ENCODE measurements at places on chromosomes 7 and 10.
A peak's percentile ranks its signal among the peaks of the same experiment; 100 is the strongest.

GRCh38 chr7:150848561-150849115 is 3.7 kb upstream of the AOC1 start:
- DNase-seq: no peak
- no peaks in the 10 kb centered on the region for H3K36me3 ChIP-seq
- H3K4me3 ChIP-seq: no peak overlapping the region
- no peaks in the 10 kb centered on the region for H3K27me3 ChIP-seq
- no peak overlapping the region for H3K27ac ChIP-seq

- no peak overlapping the region for H3K27ac ChIP-seq
- DNase-seq: no peak
- no peaks in the 10 kb centered on the region for H3K4me1 ChIP-seq
- no peaks in the 10 kb centered on the region for H3K27me3 ChIP-seq
- H3K4me3 ChIP-seq: no peak overlapping the region
Measured at GRCh38 chr7:4136036-4136435, 546.1 kb upstream of the FOXK1 start.

GRCh38 chr10:62171791-62172190 is 96.9 kb downstream of the RTKN2 start:
- no peak overlapping the region for H3K4me3 ChIP-seq
- H3K4me1 ChIP-seq: no peaks in the 10 kb centered on the region
- H3K27ac ChIP-seq: no peak overlapping the region
- H3K36me3 ChIP-seq: no peaks in the 10 kb centered on the region

- no peak for DNase-seq
- peaks cover 11% of the 10 kb centered on the region for H3K4me1 ChIP-seq
- no peaks in the 10 kb centered on the region for H3K27me3 ChIP-seq
- peak overlapping the region; percentile 26 for H3K27ac ChIP-seq
- H3K36me3 ChIP-seq: no peaks in the 10 kb centered on the region
- H3K4me3 ChIP-seq: no peak overlapping the region
Measured at GRCh38 chr7:55565681-55566080, 6.6 kb downstream of the VOPP1 start.

- no peaks in the 10 kb centered on the region for H3K4me1 ChIP-seq
- no peaks in the 10 kb centered on the region for H3K36me3 ChIP-seq
Measured at GRCh38 chr7:158365267-158365666, 222.4 kb downstream of the PTPRN2 start.

- no peaks in the 10 kb centered on the region for H3K27me3 ChIP-seq
- no peak overlapping the region for H3K4me3 ChIP-seq
- no peak for DNase-seq
- no peaks in the 10 kb centered on the region for H3K36me3 ChIP-seq
- H3K27ac ChIP-seq: no peak overlapping the region
- H3K4me1 ChIP-seq: no peaks in the 10 kb centered on the region
Measured at GRCh38 chr7:151207804-151208203, 2.5 kb downstream of the H2BK1 start.

DNA sequence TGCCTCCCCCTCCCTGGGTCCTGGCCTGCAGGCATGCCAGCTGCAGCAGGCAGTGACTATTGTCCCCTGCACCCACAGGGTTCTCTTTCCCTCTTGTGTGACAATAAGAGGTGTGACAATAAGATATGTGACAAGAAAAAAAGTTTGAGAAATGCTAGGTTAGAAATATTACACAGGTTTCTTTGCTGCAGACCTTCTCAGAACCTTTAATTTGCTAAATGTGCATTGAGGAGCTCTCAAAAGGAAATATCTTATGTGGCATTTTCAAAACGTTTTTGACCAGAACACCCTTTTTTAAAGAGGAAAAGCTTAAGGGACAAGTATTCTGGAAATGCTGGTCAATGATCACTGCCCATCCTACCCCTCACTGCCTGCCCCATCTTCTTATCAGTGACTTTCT is 117.5 kb downstream of the COL13A1 start:
- H3K27me3 ChIP-seq: no peaks in the 10 kb centered on the region
- H3K4me1 ChIP-seq: no peaks in the 10 kb centered on the region
- no peaks in the 10 kb centered on the region for H3K36me3 ChIP-seq
- no peak overlapping the region for H3K27ac ChIP-seq
- no peak for DNase-seq

DNA sequence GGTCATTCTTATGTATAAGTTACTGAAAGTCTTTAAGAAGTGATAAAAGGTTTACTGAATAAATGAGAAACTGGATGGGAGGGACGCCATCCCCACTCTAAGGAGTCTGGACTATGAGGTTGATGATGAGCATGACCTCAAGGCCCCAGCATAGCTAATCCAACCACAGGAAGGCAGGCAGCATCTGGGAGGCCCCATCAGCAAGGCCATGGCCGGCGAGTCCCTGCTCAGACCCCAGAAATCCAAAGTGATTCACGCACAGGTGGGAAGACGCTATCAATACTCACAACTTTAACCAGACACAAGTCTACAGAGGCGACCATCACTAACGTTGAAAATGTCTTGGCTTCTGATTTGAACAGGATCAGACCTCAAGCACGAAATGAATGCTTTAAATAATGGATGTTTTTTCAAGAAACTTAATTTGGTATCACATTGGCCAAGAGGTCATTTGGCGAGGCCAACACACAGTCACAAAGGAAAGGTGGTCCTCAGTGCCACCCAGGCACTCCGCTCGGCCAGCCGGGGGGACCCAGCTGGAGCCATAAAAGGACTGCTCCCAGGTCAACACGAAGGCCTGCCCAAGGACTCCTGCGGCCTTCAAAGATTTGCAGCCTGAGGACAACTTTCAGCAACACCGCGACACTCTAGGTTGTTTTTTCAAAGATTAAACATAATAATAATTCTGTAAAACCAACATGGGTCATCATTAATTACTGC is 228.5 kb downstream of the PTPRN2 start:
- no peaks in the 10 kb centered on the region for H3K27me3 ChIP-seq
- no peak overlapping the region for H3K4me3 ChIP-seq
- peak; percentile 27 for DNase-seq
- H3K36me3 ChIP-seq: no peaks in the 10 kb centered on the region
- H3K27ac ChIP-seq: no peak overlapping the region

- H3K27me3 ChIP-seq: no peaks in the 10 kb centered on the region
- H3K4me1 ChIP-seq: no peaks in the 10 kb centered on the region
- no peak overlapping the region for H3K4me3 ChIP-seq
- DNase-seq: no peak
- no peak overlapping the region for H3K27ac ChIP-seq
Measured at GRCh38 chr10:83816942-83817341, 322.4 kb upstream of the GHITM start.

DNA sequence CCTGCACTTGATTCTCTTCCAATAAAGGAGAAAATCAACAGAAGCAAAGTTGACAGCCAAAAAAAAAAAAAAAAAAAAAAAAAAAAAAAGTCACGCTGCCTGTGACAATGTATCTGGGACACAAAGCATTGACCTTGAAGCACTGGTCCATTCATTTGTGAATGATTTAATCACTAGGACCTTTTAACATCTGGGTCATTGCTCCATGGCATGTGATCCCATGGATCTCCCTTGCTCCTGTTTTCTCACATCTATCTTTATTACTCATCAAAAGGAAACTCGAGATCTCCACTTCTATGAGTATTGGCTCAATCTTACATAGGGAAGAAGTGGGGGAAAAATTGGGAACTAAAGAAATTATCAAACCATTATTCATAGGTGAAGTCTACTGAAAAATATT is 89.6 kb upstream of the SMIM30 start:
- no peak for DNase-seq
- H3K27ac ChIP-seq: no peak overlapping the region
- H3K36me3 ChIP-seq: no peaks in the 10 kb centered on the region
- H3K4me3 ChIP-seq: no peak overlapping the region
- no peaks in the 10 kb centered on the region for H3K27me3 ChIP-seq

GRCh38 chr7:159068893-159069448 is 75.7 kb downstream of the VIPR2 start:
- no peak overlapping the region for H3K27ac ChIP-seq
- no peaks in the 10 kb centered on the region for H3K36me3 ChIP-seq
- no peak overlapping the region for H3K4me3 ChIP-seq
- no peaks in the 10 kb centered on the region for H3K4me1 ChIP-seq

DNA sequence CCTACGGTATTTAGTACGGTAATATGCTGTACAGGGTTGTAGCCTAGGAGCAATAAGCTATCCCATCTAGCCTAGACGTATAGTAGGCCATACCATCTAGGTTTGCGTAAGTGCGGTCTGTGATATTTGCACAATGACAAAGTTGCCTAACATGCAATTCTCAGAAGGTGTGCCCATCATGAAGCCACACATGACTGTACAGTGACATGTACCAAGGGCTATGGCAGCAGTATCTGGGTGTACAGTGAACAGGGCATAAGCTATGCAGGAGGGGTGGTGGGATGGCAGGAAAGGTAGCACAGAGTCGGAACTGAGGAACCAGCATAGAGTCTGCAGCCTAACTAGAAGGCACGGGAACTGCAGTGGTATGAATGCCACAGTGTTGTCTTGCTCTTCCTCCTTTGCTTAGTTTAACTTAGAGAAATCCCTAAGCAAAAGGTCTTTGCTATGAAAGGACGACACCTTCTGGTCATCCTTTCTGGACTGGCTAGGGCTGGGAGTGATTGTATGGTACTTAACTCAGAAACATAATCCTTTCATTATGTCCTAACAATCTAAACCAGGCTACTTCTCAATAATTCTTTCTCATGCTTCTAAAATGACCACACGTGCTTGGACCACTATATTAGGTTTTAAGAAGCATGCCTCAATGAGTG is 93.5 kb downstream of the DYNC1I1 start:
- H3K4me1 ChIP-seq: no peaks in the 10 kb centered on the region
- no peak overlapping the region for H3K27ac ChIP-seq
- no peaks in the 10 kb centered on the region for H3K27me3 ChIP-seq
- no peak for DNase-seq

DNA sequence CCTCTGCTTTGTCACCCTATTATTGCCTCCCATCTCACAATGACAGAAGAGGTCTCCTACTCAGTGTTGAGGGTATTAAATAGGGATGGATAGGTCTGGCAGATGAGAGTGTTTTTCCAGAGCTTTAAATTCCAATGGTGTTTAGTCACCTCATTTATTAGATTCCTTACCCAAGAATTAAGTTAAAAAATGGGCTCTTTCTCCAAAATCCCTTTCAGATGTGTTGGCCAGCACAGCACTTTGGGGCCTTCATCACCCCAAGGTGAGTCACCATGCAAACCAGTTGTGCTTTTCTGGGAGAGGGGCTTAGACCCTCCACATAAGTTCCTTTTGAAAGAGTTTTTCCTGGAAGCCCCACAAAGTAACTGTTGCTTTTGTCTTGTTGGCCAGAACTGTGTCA is 78.4 kb downstream of the CYP26A1 start:
- no peaks in the 10 kb centered on the region for H3K36me3 ChIP-seq
- no peak for DNase-seq
- H3K27ac ChIP-seq: no peak overlapping the region
- H3K4me1 ChIP-seq: no peaks in the 10 kb centered on the region

DNA sequence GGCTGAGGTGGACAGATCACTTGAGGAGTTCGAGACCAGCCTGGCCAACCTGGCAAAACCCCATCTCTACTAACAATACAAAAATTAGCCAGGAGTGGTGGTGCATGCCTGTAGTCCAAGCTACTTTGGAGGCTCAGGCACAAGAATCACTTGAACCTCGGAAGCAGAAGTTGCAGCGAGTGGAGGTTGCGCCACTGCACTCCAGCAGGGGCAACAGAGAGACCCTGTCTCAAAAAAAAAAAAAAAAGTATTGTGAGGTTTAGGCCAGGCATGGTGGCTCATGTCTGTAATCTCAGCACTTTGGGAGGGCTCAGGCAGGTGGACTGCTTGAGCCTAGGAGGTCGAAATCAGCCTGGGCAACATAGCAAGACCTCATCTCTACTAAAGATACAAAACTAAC is 16.0 kb downstream of the TET1 start:
- H3K27me3 ChIP-seq: no peaks in the 10 kb centered on the region
- H3K36me3 ChIP-seq: no peaks in the 10 kb centered on the region
- no peaks in the 10 kb centered on the region for H3K4me1 ChIP-seq
- no peak overlapping the region for H3K4me3 ChIP-seq
- no peak for DNase-seq

DNA sequence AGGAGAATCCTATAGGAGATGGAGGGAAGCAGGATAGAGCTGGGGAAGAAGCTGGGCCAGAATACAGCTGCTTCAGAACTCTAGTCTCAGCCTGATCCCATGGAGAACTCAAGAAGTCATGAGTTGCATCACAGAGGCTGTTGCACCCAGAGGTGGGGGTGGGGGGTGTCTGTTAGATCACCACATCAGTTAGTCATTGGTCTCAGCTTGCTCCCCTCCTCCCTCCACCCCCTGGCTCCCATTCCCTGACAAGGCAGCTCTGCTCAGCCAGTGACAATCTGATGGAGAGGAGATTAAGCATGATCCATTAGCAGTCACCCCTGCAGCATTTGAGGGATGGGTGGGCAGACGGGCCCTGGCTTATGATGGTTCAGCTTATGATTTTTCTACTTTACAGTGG is 58.4 kb upstream of the FGL2 start:
- H3K27ac ChIP-seq: no peak overlapping the region
- no peaks in the 10 kb centered on the region for H3K4me1 ChIP-seq
- no peak for DNase-seq

- no peaks in the 10 kb centered on the region for H3K27me3 ChIP-seq
- peak; percentile 75 for DNase-seq
- peak overlapping the region; percentile 45 for H3K27ac ChIP-seq
- H3K36me3 ChIP-seq: no peaks in the 10 kb centered on the region
Measured at GRCh38 chr10:14659626-14660196, 115.0 kb downstream of the FAM107B start.

DNA sequence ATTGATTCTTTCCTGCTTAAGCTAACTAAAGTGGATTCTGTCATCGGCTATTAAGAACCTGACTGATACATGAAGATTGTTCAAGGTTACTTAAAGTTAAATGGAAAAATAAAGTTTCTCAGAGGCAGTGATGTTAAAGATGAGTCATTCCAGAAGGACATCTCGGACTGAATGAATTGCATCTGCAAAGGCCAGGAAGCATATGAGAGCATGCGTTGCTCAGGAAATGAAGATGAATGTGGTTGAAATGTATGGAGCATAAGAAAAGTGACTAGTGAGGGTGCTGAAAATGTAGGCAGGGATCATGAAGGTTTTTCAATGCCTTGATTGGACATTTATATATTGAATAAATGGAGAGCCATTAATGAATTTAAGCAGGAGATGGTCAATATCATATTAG is 133.9 kb upstream of the GHITM start:
- no peaks in the 10 kb centered on the region for H3K36me3 ChIP-seq
- no peak overlapping the region for H3K4me3 ChIP-seq
- no peaks in the 10 kb centered on the region for H3K27me3 ChIP-seq
- H3K4me1 ChIP-seq: no peaks in the 10 kb centered on the region
- DNase-seq: no peak

- no peak overlapping the region for H3K4me3 ChIP-seq
- H3K36me3 ChIP-seq: no peaks in the 10 kb centered on the region
Measured at GRCh38 chr10:13648425-13648824, 61.7 kb downstream of the PRPF18 start.

DNA sequence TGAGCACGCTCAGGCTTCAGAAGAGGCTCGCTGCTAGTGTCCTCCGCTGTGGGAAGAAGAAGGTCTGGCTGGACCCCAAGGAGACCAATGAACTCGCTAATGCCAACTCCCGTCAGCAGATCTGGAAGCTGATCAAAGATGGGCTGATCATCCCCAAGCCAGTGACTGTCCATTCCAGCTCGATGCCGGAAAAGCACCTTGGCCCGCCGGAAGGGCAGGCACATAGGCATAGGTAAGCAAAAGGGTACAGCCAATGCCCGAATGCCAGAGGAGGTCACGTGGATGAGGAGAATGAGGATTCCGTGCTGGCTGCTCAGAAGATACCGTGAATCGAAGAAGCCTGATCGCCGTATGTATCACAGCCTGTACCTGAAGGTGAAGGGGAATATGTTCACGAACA is 5.7 kb upstream of the PPP2R2D start:
- no peak overlapping the region for H3K27ac ChIP-seq
- peaks cover 4% of the 10 kb centered on the region for H3K4me1 ChIP-seq
- no peak overlapping the region for H3K4me3 ChIP-seq

Data from Peyer's patch (tissue), 4 donors.